Fibroblast of skin of back (primary cell): ENCODE measurements at places on chromosomes 3 and 15.

GRCh38 chr15:56222302-56222701 lies 21.4 kb downstream of the RFX7 start:
- DNase-seq = no peak

DNA sequence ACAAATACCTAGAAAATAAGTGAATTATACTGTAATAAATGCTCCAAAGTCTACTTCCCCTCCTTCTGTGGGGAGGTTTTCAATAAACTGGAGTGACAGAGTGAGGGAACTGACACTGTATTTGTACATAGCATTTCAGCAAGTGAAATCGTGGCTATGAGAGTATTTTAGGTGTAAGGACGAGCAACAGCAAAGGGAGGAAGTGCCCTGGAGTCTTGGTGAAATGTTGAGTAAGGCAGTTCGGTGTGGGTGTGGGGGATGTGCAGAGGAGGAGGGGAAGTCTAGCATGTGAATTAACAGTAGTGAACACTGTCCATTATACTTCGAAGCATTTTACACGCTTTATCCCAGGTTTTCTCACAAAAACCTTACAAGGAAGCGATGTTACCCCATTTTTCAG lies 18.1 kb upstream of the P2RY13 start:
- no peak for DNase-seq

- DNase-seq = no peak
Observed at GRCh38 chr15:89132611-89133507, 44.6 kb downstream of the ABHD2 start.

DNA sequence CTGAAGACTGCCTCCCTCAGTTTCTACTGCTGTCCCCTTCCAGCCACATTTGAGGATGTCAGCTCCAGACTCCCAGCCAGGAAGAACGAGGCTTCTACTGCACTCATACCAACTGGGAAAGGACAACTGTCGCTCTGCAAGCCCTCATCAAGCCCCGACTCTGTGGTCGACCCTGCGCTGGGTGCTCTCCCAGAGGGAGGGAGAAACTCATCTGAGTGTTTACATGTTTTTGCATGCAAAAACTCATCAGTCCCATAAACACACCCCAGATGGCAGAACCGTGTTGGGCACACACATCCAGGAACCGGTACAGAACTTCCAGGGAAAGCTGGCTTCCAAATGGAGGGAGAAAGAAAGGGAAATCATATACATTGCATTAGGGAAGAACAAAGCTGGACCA lies 43.5 kb downstream of the ADAMTS17 start:
- DNase-seq = no peak

- peak; percentile 72 for DNase-seq
Observed at GRCh38 chr3:127064391-127065137, 81.6 kb downstream of the PLXNA1 start.

DNA sequence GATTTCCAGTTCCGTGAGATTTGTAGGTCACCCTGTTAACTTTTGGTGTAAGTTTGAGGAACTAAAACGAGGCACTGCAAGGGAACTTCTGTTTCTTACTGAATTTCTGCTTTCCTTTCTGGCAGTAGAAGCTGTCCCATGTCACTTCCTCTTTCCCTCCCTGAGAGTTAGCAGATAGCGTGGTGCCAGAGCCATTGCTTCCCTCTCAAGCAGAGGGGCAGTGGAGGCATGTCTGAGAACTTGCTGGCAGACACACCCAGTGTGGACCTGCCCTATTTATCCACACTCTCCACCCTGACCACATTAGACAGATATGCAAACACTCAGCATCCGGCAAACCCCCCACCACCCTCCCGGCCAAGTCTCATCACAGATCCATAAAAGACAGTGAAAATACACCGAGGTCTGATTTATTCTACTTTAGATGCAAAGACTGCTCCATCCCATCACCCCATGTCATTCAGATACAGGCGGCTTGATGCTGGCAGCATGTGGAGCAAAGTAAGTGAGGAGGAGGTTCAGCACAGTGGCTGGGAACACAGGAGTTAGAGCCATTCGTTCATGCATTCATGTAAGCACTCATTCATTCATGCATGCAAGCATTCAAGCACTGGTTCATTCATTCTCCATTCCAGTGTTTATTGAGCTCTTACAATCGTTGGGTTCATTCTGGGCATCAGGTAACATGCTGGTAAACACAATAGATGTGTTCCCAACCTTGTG lies 324.7 kb downstream of the SHQ1 start:
- DNase-seq = no peak

- no peak for DNase-seq
Observed at GRCh38 chr3:141328286-141329166, 39.8 kb upstream of the ZBTB38 start.

DNA sequence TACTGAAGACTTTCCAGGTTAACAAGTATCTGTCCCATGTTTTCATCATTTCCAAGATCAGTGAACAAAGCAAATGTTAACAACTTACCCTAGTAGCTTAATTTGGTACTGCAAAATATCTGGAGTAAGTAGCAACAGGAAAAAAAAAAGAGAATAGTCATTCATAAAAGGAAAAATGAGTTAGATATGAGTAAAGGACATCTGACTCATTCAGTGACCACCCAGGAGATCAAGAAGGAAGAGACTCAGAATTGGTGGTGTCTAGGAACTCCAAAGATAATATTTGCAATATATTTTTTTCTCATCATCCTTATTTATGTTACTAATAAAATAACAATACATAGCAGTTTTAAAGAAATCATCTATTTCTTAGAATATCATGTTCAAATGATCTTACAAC lies 253.8 kb upstream of the COL8A1 start:
- peak; percentile 91 for DNase-seq

DNA sequence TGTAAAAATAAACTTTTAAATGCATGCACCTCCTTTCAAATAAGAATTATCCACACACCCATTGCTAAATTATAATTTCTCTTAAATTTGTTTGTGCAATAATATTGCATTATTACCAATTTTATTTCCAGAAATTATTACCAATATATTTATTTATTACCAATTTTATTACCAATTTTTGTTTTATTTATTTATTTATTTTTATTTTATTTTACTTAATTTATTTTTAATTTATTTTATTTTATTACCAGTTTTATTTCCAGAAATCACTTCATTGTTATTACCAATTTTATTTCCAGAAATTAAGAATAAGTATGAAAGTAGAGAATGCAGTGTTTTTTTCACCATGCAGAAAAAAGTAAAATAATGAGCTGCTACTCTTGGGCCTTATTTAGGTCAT lies 525.4 kb downstream of the NAALADL2 start:
- DNase-seq = no peak

DNA sequence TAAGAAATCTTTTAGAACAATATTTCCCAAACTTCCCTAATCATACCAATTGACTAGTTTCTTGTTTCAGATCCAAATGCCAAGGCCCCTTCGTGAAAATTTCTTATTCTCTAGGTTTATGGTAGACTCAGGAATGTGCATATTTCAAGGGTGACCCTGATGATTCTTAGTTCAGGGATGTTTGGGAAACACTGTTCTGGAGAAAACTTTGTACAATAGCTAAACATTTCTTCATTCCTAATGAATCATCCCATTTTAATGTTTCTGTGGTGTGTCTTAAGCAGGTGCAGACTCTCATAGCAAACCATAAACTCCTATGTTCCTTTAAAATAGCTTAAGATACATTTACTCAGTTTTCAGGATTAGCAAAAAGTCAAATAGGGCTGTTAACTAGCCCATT lies 314.5 kb downstream of the TIGIT start:
- DNase-seq = peak; percentile 91

GRCh38 chr3:55313666-55314065 lies 173.4 kb downstream of the WNT5A start:
- DNase-seq = no peak

GRCh38 chr15:89184357-89184756 lies 37.0 kb downstream of the RLBP1 start:
- no peak for DNase-seq

GRCh38 chr3:100155590-100155989 lies 41.3 kb upstream of the FILIP1L start:
- no peak for DNase-seq

GRCh38 chr3:61560517-61561373 lies 626 bp upstream of the PTPRG start:
- peak; percentile 85 for DNase-seq

DNA sequence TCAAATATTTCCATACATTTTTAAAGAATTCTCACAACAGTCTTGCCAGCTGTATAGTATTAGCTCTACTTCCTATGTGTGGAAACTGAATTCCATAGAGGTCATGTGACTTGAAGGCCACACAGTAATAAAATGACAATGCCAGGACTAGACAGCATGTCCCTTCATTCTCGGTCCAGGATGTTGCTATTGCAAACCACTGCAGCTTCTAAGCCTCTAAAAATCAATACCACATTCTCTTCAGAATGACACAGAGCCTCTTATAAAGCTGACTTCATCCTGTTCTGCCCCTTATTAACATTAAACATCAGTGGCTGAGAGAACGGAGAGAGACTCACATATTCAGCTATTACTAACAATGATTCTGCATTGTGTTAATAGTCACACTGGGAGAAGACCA lies 240.3 kb upstream of the PEX5L start:
- peak; percentile 63 for DNase-seq

GRCh38 chr15:45795440-45796069 lies 160.7 kb downstream of the SQOR start:
- DNase-seq = peak; percentile 18

DNA sequence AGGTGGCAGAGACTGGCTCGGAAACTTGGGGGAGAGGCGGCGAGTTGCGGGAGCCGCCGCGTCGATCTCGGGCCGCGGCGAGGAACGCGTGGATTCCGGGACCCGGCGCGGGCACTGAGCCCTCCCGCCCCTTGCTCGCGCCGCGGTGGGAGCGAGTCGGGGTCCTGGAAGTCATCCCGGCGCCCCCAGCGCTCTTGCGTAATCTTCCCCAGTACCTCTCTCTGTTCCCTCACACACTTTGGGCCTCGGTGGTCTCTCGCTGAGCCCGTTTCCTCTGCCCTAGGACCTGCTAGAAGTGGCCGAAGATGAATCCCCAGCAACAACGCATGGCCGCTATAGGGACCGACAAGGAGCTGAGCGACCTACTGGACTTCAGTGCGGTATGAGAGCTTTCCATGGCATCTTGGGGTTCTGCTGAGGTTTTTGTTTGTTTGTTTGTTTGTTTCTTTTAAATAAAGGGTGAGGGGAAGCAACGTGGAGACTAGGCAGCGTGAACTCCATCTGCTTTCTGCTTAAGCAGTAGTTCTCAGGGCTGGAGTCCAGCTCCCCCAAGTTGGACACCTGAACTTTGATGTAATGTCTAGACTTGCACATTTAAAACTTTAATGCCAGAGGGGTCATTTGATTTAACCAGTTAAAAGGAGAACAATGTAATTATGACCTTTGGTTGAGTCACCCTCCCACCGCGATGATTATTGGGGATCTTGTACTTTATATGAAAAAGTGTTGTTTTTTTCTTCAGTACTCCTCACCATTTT lies 1.3 kb downstream of the TCF12 start:
- peak; percentile 39 for DNase-seq

- peak; percentile 84 for DNase-seq
Observed at GRCh38 chr3:113211330-113212149, at the start of gene BOC. Gene BOC, plus strand, starts transcription at chr3:113211557. Its CDS starts 38,246 bp downstream, at chr3:113249803.

GRCh38 chr3:19272296-19272695 lies 124.0 kb downstream of the KCNH8 start:
- no peak for DNase-seq

GRCh38 chr3:127697551-127698240 lies 24.9 kb downstream of the ABTB1 start:
- DNase-seq = peak; percentile 90

DNA sequence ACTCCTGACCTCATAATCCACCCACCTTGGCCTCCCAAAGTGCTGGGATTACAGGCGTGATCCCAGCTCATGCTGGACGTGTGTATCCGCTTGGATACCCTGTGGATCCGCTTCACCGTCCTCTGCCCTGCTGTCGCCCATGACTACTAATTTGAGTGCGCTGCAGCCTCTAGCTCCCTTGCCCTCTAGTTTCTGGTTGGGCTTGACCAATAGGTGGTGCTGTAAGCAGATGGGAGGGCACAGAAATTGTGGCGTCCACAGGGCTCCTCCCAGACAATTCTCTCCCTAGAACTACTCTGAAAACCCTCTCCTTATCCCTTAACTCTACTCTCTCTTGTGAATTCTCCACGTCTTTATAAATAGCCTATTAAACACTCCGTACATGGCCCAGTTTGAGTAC lies 36.2 kb downstream of the ZPLD1 start:
- no peak for DNase-seq

DNA sequence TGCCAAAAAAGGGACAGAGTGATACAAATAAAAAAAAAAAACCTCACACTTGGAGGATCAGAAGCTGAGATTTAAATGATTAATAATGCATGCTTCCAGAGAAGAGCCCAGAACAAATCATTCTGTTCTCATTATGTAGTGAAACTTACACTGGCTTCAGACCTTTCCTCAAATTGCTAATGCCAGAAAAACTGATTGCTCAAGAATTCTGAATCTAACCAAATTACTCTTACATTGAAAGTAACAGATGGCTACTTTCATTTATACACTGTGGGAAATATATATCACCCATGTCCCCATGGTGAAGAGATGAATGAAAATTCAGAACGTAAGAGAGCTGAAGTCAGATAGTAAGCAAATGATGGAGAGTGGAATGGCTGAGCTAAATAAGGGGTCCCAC lies 85.9 kb upstream of the NSMCE3 start:
- DNase-seq = no peak

DNA sequence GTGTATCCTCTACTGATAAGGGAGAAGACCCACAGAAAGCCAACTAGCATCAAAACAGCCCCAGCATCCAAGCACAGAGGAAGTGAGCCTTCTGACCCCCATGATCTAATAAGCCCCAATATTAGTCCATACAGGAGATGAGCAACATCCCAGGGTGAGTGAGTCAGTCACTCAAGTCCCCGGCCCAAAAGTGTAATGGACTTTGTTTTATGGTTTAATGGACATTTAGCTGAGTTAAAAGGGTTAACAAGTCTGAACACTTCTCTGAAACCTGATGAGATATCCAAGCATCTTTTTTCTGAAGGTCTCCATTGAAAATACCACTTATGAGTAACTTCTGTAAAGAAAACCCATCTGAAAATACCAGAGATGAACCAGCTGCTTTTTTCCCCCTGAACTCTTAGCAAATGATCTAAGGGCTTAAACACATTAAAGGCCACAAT lies 115.6 kb downstream of the GREM1 start:
- no peak for DNase-seq

GRCh38 chr3:8593021-8593827 lies 51.4 kb downstream of the SSUH2 start:
- DNase-seq = peak; percentile 56

DNA sequence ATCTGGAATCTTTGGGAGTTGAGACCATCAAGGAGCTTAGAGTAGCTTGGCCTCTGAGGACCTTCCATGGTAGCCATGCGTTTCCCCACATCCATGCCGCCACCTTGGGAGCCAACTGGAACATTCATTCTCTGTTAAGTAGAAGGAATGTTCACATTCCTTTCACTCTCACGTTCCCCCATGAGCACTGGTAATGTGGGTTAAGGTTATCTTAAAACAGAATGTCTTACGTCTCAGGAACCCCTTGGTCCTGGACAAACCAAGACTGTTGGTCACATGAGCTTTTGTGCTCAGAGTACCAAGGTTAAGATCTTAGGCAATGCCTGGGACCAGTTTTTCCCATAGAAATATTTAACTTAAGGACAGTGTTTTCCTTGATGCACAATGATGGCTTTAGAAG lies 211.7 kb upstream of the UBE2E1 start:
- DNase-seq = no peak
